SK-N-DZ (cell line): ENCODE measurements at places on chromosomes 3 and 15.

GRCh38 chr3:66931291-66931690 lies 66.8 kb upstream of the KBTBD8 start:
- DNase-seq, result no peak

- DNase-seq, result no peak
Observed at GRCh38 chr15:40925863-40926658, 3.1 kb upstream of the DLL4 start.

DNA sequence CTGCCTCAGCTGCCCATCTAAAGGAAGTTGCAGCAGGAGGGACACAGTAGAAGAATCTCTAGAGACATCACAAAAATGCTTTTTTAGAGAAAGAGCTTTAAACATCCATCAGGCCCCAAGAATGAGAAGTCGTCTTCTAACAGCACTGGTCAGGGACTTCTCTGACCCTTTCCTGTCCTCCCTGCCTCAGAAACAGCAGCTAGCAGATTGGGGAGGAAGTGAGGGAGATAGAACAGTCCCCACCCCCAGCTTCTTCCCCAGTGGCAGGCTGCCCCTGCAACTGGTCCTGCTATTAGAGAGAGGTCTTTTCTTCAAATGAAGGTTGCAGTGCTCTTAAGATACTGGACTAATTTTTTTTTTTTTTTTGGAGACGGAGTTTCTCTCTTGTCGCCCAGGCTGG lies 55.1 kb downstream of the PDE8A start:
- DNase-seq, result no peak

GRCh38 chr3:58175437-58176184 lies 35.2 kb downstream of the DNASE1L3 start:
- no peak for DNase-seq

- no peak for DNase-seq
Observed at GRCh38 chr3:53005854-53006513, 39.9 kb downstream of the SFMBT1 start.

DNA sequence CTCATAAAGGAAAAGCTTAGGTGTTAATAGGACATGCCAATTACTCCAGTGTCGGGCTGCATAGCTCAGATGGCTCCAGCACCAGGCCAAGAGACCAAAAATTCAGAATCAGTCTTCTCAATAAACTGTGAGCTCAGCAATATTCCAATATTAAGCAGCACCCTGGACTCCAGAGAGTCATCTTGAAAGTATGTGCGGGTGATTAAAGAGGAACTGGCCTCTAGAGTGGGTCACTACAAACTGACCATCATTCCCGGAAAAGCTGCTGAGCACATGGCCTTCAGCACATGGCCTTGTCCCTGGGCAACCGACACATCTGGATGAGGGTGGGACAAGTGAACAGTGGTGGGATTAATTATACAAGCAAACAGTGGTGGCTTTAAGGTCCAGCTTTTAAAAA lies 59.0 kb downstream of the MAGI1 start:
- DNase-seq, result no peak

GRCh38 chr3:84440291-84440690 lies 518.5 kb upstream of the CADM2 start:
- DNase-seq, result no peak

GRCh38 chr3:55565521-55565920 lies 78.4 kb upstream of the WNT5A start:
- DNase-seq, result no peak
